ENCODE measurements at places on chromosomes 11 and 22.

- DNase-seq: no peak
These were observed 2.5 kb upstream of the OR51G1 start for GRCh38 chr11:4926608-4927007.

- DNase-seq: peak; percentile 21
These were observed 58.6 kb downstream of the DDIAS start for GRCh38 chr11:82959987-82960778.

GRCh38 chr11:20013346-20014066 is 146.8 kb downstream of the DBX1 start:
- no peak for DNase-seq

- DNase-seq: no peak
These were observed 10.2 kb upstream of the ARHGAP42 start for GRCh38 chr11:100676901-100677300.
